ENCODE measurements at places on chromosomes 13 and 19.

GRCh38 chr19:52099497-52100138 is 4.1 kb upstream of the ZNF841 start:
- no peak for DNase-seq

- no peak for DNase-seq
Observed at GRCh38 chr13:43792076-43792881, 5.5 kb upstream of the ENOX1 start.

GRCh38 chr19:48418317-48419064 is 25.0 kb downstream of the GRIN2D start:
- peak; percentile 58 for DNase-seq

DNA sequence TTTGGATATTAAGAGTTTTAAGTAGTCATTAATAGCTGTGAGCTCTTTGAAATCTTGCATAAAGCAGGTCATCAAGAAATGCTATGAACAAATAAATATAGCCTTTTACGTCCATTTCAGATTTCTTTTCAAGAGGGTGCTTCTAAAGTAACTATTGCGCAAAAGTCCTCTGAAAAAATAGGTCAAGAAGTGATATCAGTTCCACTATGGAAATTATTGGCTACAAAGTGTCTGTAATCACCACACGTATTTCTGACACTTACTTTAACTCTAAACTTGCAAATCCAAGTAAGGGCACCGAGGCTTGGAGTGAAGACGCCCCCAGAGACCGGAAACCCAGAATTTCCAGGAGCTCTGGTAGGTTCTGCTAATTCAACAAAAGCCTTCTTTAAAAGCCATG is 44.9 kb upstream of the STARD13 start:
- no peak for DNase-seq

DNA sequence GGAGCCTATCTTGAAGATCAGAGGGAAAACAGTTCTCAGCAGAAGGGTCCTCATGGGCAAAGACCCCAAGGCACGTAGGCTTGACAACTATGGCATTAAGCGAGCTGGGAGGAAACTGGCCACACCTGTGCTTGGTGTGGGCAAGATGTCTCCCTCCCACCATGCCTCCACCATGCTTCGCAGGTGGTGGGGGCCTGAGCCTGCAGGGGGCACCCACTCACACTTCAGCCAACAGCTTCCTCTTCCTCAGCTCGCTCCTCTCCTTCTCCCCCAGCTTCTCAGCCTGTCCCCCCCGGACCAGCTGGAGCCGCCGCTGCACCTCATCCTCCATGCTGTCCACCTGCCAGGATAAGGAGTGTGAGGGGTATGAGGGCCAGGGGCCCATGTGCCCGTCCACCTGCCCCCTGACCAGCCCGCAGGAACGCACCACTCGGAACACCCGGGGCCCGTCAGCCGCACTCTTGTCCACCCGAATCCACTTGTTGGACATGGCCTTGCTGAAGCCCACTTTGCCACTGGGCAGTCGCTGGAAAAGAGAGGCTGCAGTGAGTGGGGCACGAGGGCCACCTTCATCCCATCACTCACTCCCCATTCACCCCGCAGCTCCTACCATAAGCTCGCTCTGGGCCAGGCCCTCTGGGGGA is 3.4 kb downstream of the FARSA start:
- DNase-seq, result no peak

GRCh38 chr13:110984381-110984780 is 69.5 kb upstream of the ANKRD10 start:
- no peak for DNase-seq

GRCh38 chr13:113547238-113547971 is 37.1 kb upstream of the TFDP1 start:
- no peak for DNase-seq

GRCh38 chr13:61486496-61486895 is 70.8 kb upstream of the PCDH20 start:
- DNase-seq, result no peak

- DNase-seq, result no peak
Observed at GRCh38 chr19:40800339-40800996, 1.5 kb downstream of the EGLN2 start.
